MCF 10A (cell line): ENCODE measurements at places on chromosomes 13 and 19.
A peak's percentile ranks its signal among the peaks of the same experiment; 100 is the strongest.

DNA sequence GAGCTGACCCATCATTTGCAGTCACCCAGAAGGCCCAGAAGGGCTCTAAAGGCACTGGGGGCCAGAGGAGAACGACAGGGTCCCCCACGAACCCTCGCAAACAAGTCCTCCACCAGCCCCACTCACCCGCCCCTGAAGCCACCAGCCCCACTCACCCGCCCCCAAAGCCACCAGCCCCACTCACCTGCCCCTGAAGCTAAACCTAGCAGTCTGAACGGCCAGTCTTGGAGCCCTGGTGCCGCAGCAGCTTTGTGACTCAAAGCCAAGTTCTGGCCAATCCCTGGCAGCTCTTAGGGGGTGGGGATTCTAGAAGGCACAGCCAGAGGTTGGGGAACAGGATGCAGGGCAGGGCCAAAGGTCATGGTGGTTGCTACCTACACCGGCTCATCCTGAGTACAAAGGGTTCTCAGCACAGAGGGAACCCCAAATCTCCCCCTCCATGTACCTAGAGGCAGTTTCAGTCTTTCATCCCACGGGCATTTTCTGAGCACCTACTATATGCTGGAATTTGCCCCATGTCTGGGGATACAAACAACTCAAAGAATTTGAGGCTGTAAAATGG lies at the start of gene IQCN:
IQCN (minus strand) TSS at position 234 of the 562 bp plus-strand sequence. CDS start 4,974 bp downstream, outside the sequence.
- peak; percentile 81 for DNase-seq

GRCh38 chr19:8304841-8305621 lies 3.1 kb downstream of the CD320 start:
- no peak for DNase-seq

GRCh38 chr13:111280681-111281585 lies 39.5 kb upstream of the TEX29 start:
- no peak for DNase-seq

GRCh38 chr13:78958006-78958405 lies 299.1 kb upstream of the OBI1 start:
- DNase-seq: peak; percentile 5

- no peak for DNase-seq
These were observed 7.9 kb upstream of the RASA3 start for GRCh38 chr13:114140131-114140905.

DNA sequence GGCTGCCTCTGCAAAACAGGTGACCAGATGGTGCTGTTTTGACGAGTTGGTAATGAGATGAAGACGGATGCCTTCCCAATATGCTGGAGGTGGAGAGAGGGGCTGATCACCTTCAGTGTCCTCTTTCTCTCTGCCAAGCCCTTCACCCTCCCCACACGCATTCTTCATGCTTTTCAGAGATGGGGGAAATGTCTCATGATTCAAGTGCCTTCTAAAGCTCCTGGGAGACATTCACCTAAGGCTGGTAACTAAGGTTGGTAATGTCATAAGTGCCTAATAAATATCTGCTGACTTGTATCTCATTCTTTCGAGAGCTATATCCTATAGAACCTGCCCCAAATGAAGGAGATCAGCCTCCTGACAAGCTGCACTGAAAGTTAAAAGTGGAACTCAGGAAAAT lies 86.2 kb upstream of the MBNL2 start:
- DNase-seq: no peak

DNA sequence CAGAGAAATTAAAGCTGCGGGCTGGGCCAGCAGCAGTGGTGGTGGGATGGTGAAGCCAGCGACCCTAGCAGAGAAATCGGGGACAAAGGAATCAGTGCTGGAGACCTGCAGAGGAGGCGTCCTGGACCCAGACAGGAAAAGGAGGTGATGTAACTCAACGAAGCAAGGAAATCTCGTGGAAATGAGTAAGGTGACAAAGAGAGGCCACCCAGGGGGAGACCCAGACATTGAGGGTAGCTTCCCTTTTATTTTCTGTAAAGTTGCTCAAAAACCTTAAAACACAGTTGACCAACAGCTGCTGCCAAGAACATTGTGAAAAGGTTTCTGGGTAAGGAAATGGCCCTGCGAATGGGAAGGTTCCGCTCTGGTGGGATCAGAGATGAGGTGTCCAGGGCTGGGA lies 13.3 kb upstream of the RETN start:
- DNase-seq: no peak

GRCh38 chr13:44899967-44900366 lies 89.3 kb downstream of the NUFIP1 start:
- peak; percentile 36 for DNase-seq

DNA sequence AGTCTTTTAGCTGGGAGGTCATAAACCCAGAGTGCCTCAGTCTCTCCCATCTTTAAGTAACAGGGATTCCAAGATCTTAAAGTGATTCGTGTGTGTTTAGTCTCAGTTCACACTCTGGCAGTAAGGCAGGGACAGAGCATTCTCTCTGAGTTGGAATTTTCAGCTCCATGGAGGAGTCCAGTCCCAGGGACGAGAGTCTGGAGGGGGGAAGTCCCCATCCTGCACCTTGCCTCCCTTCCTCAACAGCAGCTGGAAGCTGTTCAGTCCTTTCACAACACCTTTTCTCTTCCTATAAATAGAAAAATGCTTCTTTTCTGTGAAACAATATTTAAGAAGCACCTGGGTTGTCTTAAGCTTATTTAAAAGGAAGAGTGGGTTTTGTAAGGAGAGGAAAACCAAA lies 82.0 kb downstream of the KLF5 start:
- no peak for DNase-seq

- DNase-seq: no peak
These were observed 3.3 kb upstream of the TEX29 start for GRCh38 chr13:111317042-111317550.

DNA sequence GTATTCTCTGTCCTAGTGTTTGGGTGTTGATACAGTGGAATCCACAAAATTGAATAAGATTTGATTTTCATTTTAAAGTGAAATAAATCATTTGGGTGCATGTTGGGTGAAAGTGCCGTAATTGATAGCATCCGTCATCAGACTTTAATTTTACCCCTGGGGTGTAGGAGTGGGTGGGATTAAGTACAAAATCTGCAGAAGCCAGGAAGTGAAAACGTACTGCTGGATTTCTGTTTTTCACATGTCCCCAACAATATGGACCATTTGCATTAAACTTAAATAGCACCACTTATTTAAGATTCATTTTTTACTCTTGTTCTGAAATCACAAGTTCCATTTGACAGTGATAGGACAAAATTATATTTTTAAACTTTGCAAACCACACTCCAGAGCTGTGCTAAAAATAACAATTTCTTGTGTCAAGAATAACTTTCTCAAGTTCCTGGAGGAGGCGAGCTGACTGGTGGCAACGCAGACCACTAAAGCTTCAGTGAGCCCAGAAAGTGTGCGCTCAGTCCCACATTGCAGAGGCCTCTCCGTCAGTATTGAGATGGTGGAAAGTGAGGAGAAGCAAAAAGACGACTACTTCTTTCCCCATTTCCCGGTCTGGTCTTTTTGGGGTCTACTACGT lies 71.3 kb downstream of the ARHGEF7 start:
- no peak for DNase-seq

- DNase-seq: peak; percentile 6
These were observed 35.1 kb downstream of the RNF6 start for GRCh38 chr13:26186995-26187394.

DNA sequence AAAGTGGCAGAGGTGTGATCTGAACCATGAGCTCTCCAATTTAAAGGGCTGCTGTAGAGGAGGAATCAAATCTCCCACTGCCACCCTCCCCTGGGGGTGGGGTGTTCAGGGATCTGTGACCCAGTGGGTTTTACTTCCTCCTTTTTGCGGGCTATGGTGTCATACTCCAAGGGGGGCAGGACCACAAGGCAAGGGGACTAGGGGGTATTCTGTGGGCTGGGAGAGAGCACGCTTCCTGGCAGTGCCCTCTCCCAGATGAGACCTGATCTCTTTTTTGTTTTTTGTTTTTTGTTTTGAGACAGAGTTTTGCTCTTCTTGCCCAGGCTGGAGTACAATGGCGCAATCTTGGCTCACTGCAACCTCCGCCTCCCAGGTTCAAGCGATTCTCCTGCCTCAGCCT lies 10.3 kb downstream of the PLD3 start:
- no peak for DNase-seq

GRCh38 chr19:16336571-16336970 lies 11.9 kb downstream of the KLF2 start:
- DNase-seq: no peak

GRCh38 chr13:47934371-47934770 lies 66.7 kb downstream of the SUCLA2 start:
- DNase-seq: no peak

- peak; percentile 75 for DNase-seq
These were observed 28.0 kb upstream of the KBTBD7 start for GRCh38 chr13:41222259-41222852.

DNA sequence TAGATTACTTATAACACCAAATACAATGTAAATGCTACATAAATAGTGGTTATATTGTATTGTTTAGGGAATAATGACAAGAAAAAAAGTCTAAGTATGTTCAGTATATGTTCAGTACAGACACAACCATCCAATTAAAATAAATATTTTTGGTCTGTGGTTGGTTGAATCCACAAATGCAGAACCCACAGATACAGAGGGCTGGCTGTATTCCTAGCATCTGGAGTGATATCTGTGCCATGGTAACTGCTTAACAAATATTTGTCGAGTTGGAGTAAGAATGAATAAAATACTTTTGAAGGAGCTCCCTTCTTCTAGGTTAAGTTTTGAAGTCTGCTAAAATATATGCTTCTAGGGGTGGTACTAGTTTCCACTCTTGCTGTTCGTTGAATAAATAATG lies 241.0 kb downstream of the KLF5 start:
- no peak for DNase-seq
